NCI-H446 (cell line): ENCODE measurements at places on chromosomes 4 and X.

DNA sequence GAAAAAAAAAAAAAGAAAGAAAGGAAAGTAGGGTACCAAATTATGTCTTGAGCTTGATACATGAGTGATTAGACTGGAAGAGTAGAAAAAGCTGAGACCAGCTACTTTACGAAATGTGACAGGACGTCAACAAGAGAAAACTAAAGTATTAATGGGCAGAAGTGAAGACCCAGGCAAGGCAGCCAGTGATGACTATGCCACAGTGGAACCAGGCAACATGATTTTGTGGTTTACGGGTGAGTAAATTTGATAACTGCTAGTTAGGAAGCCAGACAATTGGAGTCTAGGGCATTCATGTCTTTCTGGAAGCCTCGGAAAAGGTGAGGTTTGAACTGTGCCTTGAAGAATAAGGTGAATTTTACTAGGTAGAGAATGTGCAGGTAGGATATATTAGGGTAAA lies 326.4 kb downstream of the TENM3 start:
- no peak for DNase-seq

DNA sequence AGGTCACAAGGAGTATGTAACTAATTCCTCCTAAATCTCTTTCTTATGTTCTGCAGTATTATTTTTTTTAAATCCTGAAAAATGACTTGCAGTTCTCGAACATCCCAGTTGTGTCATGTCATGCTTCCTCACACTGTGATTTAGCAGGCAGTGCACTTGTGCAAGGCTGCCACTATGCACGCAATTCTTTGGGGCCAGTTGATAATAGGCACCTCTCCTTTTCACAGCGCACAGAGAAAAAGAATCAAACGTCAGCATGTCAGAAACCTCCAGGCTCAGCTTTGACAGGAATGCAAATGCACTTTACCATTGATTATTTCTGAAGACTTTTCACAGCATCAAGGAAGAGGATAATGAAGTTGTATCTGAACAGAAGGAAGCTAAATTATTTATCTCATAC lies 62.9 kb downstream of the FGF13 start:
- DNase-seq: no peak

GRCh38 chr4:172596206-172596605 lies 572.4 kb upstream of the GALNT7 start:
- DNase-seq: no peak

GRCh38 chr4:8471211-8471875 lies 30.8 kb downstream of the TRMT44 start:
- no peak for DNase-seq
